GM13976 (cell line): ENCODE measurements at places on chromosomes 1 and 21.

DNA sequence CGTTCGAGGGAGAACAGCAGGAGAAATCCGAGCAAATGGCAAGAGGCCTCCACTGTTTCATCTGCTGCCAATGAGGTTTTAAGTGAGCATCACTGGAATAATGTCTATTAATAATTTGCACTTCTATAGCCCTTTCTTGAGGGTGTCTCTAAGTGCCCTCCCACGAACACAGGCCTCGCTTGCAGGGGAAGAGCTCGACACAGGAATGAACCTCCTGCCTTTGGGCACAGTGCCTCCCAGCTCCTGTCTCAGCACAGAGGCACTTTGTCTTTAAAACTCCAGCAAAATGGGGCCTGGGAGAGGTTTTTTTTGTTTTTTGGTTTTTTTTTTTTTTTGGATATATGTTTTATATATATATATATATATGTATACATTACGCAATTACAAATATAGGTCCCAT is 56.6 kb downstream of the OLIG1 start:
- no peak for DNase-seq

DNA sequence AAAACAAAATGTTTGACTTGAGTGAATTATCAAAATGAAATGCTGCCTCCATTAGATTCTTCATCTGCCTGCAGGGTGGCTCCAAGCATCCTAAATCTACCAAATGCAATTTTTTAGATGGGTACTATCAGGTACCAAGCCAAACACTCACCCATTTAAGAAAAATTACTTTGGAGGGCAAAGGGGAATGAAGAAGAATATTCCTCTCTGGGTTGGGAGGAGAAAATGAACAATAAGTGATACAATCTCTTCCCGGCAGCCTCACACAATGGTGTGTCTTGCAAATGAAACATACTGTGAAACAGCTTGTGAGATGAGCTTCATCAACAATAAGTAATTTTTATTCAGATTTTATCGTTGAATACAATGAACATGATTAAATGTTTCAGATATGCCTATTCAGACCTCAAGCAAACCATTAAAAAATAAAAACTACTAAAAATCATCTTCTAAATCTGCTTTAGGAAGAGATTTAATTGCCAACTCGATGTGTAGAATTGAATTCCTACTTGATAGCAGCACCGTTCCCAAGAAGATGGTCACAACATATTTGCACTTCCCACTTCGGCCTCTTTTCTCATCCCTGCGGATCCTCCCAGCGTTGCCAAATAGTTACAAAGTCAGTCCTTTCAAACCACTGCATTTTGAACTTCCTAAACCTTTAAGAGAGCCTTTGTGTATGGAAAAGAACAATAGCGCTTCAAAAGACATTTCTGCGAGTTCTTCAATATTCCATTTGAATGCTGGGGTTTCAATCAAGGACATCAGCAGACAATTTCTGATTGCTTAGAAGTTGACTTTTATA is 2.7 kb downstream of the DAB1 start:
- no peak for DNase-seq

DNA sequence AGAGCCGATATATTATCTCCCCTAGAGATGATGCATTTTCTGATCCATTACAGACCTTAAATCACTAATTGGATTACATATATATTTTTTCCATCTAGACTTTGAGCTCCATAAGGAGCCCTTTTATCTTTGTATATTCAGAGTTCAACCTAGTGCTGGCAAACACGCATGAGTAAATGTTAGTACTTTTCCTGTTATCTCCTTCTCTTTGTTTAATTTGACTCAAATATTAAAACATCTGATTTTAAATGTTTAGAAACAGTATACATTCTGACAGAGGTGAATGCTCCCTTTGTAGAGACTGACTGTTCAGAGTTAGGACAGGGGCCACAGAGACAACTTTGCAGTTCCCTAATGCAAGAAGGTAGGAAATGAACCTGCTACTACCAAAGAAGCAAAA is 37.1 kb downstream of the EIF2B3 start:
- DNase-seq, result no peak

DNA sequence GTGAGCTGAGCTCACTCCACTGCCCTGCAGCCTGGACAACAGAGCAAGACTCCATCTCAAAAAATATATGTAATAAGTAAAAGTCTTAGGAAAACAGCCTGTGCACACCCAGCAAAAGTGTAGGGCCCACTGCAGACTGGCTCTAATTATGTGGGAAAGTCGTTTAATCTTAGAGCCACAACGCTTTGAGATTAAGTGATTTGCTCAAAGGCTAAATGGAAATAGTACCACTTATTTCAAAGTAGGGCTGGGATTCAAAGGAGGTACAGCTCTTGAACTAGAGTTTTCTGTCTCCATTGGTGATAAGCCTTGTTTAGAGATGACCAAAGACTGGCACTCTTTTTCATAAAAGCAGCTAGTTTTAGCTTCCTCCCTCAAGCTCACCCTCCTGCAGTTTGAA is 2.2 kb downstream of the TACSTD2 start:
- no peak for DNase-seq

- no peak for DNase-seq
Measured at GRCh38 chr1:24302209-24302611, 16.9 kb upstream of the GRHL3 start.
